ENCODE measurements at places on chromosomes 13 and 19. TPM values are rescaled to one million over a fixed set of nuclear protein-coding genes. Genes with fewer than 3 reads are reported as not detected.

The LILRB2 gene
- total RNA-seq: 2.1 TPM

The CYP4F2 gene
- total RNA-seq: not detected

- DNase-seq: no peak
Observed at GRCh38 chr19:29525901-29526729, at the start of gene VSTM2B. Gene VSTM2B, plus strand, starts transcription at chr19:29525994. Its CDS starts 590 bp downstream, at chr19:29526584.

GRCh38 chr19:43555185-43555770 lies 20.0 kb downstream of the XRCC1 start:
- no peak for DNase-seq

DNA sequence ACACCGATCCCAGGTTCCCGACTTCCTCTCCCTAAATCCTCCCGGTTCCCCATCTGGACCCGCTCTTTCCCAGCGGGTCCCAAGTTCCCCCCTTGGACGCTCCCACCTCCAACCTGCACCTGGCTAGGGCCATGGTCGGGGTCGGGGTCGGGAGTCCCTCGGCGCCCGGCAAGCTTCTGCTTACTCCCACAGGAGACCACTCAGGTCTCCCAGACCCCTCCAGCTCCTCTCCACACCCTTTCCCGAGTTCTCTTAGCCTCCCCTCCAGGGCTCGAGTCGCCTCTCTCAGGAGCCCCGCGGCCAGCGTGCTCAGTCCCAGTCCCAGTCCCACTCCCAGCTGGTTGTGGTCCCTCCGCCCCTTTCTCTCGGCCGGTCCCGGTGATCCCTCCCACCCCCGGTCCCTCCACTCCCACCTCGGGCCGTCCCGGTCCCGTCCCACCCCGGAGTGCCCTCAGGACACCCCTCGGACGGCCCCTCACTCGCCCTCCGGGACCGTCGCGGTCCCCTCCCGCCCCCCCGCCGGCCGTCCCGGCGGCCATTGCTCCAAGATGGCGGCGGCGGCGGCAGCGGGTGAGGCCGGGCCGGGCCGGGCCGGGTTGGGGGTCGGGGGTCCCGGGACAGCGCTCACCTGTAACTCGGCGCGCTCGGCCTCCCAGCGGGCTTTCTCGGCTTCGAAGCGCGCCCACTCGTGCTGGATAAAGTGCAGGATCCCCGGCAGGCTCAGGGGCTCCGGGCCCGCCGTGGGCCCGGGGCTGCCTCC lies at the start of gene FKRP:
Gene FKRP (plus strand): TSS at position 537 of the 760 bp plus-strand sequence. CDS start 9,394 bp downstream, outside the sequence.
- DNase-seq: no peak
